Suprapubic skin (tissue), 4 donors: ENCODE measurements at places on chromosomes 7 and 10.
A peak's percentile ranks its signal among the peaks of the same experiment; 100 is the strongest.

- DNase-seq = no peak
These were observed 37.7 kb upstream of the SMARCD3 start for GRCh38 chr7:151286148-151286547.

- DNase-seq = no peak
These were observed 72.8 kb upstream of the CUX1 start for GRCh38 chr7:101744588-101744987.

- peak; percentile 90 for DNase-seq
These were observed 26.5 kb downstream of the GTF2IRD1 start for GRCh38 chr7:74479961-74480829.

GRCh38 chr7:155282671-155283070 is 15.0 kb upstream of the INSIG1 start:
- no peak for DNase-seq

DNA sequence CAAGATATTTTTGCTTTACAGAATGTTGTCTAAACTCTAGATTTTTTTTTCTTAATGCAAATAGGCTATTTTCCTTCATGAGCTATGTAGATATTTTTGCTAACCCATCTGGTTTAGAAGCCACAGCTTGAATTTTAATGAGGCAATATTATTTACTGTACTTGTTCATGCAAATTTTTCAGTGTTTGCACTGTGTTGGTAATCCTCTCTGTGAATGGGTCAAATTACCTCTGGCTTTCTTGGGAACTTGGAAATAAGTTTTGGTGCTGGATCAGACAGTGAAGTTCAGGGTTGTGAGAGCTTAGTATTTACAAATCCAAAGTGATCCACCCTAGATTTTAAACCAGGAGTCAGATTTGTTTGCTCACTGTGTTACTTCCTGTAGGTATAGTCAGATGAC is 686.9 kb downstream of the NXPH1 start:
- no peak for DNase-seq

DNA sequence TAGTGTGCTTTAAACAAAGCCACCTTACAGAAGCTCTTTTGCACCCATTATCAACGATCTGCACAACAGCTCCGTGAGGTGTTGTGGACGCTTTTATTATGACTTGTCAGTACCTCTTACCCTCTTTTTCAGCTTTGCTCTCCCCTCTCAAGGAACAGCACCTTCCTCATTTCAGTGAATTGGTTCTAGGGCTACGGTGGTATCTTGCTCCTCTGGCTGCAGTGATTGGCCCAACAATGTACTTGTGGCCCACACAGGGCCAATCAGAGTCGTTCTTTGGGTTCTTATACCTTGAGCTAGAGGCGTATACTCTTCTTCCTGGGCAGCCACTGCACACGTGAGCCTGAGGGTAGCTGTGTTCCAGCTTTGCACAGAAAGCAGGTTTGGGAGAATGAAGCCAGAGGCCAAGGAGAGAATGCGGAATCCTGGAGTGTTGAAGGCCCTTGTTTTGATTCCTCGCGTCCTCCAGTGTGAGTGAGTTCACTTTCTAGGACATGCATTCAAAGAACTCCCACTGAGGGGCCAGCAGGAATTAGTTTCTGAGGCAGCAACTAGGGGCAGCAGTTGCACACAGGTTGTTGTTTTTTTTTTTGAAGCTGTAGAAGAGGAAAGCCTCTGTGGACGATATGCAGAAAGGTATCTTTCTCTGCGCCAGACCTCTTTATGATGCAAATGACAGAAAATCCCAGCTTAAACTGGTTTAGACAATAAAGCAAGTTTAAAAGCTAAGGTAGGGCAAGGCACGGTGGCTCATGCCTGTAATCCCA is 49.8 kb upstream of the PDZD8 start:
- DNase-seq = no peak

- DNase-seq = no peak
These were observed 1.3 kb downstream of the HELLS start for GRCh38 chr10:94546901-94547185.

DNA sequence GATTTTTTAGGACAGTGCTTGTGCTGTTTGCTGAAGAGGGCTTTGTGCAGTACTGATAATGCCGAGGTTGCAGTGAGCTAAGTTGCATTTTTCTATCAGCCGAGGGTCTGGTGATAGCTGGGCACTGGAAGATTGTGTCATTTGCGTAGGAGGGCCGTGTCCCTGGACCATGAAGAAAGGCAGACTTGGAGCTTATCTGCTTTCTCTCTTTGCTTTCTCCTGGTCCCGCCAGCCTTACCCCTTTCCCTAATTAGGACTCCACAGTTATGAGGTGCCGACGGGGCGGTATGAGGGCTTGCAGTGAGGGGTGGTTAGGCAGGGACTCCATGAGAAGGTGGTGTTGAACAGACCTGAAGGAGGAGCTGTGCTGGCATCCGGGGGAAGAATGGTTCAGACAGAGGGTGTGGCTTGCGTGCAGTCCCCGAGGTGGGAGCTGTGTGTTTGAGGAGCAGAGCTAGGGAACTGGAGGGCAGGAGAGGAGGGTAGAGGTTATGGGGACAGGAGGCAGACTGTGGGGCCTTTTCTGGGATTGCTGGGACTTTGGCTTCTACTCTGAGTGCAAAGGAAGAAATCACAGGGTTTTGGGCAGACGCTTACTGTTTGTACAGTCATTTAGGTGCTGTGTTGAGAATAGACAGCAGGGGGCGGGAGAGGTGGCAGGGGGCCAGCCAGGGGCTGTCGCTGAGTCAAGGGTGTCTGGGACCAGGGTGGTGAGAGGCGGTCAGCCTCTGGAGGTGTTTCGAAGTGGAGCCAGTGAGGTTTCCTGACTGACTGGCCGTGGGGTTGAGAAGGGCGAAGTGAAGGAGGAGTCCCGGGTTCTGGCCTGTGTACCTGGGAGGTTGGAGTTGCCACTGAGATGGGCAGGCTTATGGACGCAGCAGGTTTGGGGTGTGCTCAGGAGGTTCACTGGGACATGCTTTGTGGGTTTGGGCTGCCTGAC is 43.4 kb downstream of the PRF1 start:
- no peak for DNase-seq

GRCh38 chr10:117004227-117005025 is 561 bp downstream of the SHTN1 start:
- DNase-seq = peak; percentile 84

DNA sequence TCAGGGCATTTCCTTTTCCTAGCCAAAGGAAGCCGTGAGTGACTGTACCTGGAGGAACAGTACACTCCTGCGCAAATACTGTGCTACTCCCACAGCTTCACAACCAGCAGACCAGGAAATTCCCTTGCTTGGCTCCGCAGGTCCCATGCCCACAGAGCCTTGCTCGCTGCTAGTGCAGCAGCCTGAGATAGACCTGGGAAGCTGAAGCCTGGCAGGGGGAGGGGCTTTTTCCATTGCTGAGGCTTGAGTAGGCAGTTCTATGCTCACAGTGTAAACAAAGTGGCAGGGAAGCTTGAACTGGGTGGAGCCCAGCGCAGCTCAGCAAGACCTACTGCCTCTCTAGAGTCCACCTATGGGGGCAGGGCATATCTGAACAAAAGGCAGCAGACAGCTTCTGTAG is 291.2 kb downstream of the HGF start:
- no peak for DNase-seq

DNA sequence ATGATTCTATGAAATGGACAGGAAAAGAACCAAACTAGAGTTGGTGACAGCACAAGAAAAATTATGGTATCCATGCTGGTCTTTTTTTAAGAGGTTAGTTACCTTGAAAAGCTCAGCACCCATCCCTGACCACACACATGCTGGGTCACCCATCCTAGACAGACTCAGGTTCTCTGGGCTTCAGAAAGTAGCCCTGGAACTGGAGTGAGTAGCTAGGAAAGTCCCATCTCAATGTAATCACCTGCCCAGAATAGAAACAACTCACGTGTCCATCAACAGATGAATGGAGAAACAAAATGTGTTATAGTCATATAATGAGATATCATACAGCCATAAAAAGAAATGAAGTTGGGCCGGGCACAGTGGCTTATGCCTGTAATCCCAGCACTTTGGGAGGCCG is 37.0 kb downstream of the GSDME start:
- peak; percentile 11 for DNase-seq

DNA sequence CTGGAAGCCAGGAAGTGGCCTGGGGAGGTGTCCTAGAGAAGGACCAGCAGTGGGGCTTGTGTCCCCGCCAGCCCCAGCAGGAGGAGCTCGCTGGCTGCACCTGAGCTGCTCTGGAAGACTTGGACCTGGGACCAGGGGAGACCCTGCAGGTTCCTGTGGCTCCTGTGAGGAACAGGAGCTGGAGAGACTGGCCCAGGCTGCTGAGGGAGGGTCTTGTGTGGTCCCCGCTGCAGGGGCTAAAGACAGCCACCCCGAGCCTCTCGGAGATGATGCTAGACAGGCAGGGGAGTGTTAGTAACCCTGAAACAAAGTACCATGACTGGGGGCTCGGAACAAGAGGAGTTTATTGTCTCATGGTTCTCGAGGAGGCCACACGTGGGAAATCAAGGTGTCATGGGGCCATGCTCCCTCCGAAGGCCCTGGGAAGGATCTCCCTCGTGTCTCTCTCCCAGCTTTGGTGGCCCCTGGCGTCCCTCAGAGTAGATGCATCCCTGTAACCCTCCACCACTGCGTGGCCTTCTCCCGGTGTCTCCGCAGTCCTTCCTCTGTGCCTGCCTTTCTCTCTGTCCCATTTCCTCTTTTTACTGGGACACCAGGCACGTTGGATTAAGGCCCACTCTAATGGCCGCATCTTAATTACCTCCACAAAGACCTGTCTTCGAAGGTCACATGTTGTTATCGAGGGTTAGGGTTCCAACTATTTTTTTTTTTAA is 348.4 kb downstream of the GLRX3 start:
- DNase-seq = no peak

- no peak for DNase-seq
These were observed 51.9 kb downstream of the CLRN3 start for GRCh38 chr10:127840884-127841283.

DNA sequence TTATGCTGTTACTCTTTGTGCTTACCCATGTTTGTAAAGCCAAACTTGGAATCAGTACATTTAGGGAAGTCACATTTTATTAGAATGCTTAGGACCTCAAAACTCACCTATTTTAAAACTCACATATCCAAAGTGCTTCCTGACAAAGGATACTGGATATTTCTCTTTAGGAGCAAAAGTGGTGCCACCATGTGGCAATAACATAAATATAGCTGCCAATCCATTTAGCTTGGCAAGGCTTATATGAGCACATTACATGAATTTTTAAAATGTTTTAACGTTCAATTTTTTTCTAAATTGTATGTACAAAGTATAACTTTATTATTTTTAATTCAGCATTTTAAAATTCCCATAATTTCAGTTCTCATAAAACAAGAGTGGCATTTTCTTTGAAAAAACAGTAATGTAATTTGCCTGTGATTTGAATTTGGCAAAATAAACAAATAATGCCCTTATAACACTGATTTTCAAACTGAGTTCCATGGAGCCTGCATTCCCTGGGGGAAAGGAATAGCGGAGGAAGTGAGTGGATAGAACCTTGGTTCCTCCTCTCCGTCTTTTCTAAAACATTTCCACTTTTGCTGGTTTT is 75.4 kb downstream of the HDAC9 start:
- no peak for DNase-seq

DNA sequence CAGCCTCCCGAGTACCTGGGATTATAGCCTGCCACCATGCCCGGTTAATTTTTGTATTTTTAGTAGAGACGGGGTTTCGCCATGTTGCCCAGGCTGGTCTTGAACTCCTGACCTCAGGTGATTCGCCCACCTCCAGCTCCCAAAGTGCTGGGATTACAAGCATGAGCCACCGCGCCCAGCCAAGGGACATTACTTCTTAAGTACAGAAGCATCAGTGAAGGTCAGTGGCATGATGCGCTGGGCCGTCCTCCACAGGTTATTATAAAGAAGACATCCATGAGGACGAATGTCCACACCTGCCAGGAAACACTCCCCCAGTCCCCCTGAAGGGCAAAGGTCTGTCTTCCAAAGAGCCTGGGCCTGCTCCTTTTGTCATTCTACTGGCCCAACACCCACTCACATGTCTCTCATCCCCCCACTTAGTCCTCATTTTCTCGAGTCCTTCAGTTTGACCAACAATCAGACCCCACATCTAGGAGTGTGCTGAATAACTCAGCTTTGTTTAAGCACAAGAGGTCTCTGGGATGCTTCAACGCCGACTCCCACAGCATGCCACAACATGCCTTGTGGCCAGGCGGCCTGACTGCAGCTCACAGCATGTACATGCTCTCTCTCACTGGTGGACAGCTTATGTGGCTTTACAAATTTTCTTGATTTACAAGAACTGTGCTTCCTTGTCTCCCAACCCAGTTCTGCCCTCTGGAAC is 73.0 kb downstream of the CTBP2 start:
- DNase-seq = no peak

DNA sequence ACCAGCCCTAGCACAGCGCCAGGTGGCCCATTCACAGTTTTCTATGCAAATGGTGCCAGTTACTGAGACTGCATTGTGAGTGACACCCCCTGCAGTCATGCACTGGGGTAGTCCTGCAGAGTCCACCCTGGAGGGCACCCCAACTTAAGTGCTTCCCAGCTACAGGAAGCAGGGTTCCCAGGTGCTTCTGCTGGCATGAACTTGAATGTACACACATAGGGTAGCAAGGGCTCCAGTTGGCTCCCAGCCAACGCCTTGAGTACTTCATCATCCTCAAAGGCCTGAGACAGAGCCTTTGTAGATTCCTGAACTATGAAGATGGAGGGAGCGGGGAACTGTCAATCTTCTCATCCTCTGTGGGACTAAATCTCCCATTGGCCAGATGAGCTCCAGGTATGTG is 11.5 kb upstream of the NPFFR1 start:
- no peak for DNase-seq

DNA sequence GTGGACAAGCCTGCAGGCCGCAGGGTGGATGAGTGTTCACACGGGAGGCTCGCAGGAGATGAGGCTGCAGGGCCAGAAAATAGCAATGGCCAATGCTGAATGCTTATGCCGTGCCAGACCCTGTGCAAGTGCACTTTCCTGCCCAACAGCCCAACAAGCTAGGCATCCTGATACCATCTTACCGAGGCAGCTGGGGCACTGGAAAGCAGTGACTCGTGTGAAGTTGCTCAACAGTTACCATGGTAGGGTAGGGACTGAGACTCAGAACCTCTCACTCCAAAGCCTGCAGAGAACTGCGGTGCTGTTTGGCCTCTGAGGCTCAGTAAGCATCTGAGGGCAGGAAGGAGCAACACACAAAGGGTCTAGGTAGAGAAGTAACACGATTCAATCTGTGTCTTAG is 43.7 kb downstream of the JAZF1 start:
- DNase-seq = no peak

- DNase-seq = no peak
These were observed 27.3 kb upstream of the ANK3 start for GRCh38 chr10:60417024-60417423.

DNA sequence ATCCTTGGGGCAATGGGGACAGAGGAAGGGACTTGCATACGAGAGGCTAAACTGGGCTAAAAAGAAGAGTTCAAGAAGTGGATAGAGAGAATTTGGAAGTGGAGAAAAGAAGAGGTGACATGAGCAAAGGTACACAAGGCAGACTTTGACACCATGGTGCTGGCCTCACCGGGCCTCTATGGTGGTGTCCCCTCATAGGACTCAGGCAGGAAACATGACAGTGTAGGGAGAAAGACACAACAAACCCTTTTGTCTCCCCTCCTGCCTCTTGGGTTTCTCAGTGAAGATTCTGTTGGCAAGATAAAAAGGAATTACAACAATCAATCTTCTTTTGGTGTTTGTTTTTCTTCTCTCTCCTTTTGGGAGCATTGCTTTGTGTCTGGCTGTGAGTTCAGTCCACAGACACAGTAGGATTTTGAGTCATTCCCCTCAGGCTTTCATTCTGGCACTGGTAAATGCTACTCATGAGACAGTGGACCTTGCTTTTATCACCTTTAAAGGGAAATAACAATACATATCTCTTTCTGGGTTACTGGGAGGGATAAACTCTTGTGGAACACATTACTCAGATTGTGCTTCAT is 827.7 kb downstream of the TNS3 start:
- DNase-seq = no peak
